ENCODE measurements at places on chromosomes 11 and 22.

- DNase-seq: no peak
Measured at GRCh38 chr11:132959693-132960092, 572.6 kb downstream of the OPCML start.

- DNase-seq: peak; percentile 95
Measured at GRCh38 chr11:2885678-2886081, at the start of gene CDKN1C. Gene CDKN1C (minus strand): TSS chr11:2885775. CDS start chr11:2885456, 319 bp downstream.

GRCh38 chr11:21132146-21132720 lies 462.8 kb downstream of the NELL1 start:
- no peak for DNase-seq

DNA sequence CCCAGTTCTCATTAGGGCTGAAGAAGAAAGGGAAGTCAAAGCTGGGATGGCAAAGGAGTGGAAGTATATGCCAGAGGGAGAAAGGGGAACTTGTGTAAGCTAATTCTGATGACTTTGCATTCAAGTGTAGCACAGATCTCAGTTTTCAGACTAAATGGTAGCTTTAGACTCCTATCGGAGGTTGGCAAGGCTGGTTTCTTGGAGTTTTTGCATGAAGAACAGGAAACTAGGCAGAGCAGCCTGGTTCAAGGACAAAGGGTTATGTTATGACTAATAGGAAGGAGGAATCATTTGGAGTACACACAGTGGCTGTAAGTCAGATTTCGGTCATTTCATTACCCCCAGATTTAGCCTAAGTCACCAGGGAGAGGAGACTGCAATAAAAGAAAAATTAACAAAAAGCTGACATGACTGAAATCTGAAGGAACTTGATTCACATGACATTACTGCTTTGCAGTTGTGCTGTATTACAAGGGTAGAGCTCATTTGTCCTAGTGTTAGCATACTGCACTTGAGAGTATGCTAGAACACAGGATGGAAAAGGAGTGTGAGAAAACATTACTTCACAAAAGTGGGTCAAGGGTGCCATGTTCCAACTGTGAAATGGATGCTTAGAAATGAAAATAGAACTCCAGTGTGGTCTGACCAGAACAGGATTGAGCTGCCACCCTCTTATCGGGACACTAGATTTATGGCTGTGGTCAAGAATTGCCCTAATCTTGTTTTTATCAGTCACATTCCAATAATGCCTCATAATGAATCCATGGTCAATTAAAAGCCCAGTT lies 23.6 kb downstream of the ADM start:
- DNase-seq: no peak

DNA sequence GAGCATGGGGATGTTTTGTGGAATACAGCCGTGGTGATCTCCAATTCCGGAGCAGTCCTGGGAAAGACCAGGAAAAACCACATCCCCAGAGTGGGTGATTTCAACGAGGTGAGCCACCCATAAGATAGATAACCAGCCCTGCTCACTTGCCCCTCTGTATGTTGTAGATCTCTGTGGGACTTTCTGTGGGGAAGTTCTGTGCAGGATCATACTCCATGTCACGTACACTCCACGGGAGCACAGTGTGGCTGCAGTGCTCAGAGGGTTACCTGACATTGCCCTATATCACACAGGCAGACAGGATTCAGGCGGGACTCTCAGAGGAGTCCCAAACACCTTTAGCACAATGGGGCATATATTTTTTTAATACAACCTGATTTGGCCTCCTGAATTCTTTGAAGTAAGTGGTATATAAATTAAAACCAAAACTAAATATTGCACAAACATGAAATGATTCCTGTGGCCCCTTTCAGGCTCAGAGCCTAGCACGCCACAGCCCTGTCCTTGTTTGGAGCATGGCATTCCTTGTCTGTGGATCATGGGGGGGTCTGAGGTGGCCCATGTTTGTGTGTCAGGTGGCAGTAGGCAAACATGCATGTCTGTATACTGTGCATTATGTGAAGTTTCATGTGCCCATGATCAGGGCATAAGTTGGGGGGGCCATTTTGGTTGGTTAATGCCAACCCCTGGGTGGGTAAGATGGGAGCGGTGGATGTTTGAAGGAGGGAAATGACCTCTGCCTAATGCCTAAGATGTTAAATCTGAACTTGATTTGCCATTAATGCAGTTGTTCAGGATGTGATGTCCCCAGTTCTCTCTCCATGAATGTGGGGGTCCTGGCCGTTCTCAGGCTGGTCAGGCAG lies 18.5 kb downstream of the UPB1 start:
- DNase-seq: no peak

DNA sequence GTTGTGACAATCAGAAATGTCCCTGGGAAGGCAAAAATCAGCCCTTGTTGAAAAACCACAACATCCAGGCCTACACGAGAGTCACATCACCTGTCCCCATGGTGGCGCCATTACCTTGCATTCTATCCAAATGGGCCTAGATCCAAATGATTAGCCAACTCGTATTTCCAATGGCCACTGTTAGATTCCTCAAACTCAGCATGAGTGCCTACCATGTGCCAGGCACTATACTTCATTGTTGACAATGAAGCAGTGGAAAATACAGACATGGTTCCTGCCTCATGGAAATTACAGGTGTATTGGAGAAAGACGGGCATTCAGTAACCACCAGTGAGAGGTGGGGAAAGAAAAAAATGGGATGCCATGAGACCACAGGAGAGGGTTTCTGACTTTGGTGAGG lies 29.8 kb upstream of the CREB3L1 start:
- DNase-seq: peak; percentile 44

- no peak for DNase-seq
Measured at GRCh38 chr11:126892756-126893155, 107.8 kb downstream of the KIRREL3 start.

DNA sequence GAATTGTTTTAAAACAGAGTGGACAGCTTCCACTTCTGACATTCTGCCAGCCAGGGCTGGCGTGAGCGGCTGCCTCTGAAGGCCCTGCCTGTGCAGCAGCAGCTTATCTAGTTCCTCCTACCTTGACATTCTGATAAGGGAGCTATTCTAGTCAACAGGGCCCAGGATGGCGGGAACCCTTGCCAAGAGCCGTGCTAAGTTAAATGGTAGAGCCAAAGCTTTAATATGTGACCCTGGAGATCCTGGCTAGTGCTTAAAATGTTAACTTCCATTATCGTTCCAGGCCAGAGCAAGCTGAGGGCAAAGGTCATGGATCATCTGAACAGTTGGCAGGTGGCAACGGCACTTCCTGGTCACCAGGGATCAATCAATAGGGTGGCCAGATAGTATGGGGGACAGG lies 3.5 kb downstream of the KCNJ5 start:
- peak; percentile 69 for DNase-seq

GRCh38 chr11:44310206-44310462 lies 195 bp upstream of the ALX4 start:
- DNase-seq: no peak

DNA sequence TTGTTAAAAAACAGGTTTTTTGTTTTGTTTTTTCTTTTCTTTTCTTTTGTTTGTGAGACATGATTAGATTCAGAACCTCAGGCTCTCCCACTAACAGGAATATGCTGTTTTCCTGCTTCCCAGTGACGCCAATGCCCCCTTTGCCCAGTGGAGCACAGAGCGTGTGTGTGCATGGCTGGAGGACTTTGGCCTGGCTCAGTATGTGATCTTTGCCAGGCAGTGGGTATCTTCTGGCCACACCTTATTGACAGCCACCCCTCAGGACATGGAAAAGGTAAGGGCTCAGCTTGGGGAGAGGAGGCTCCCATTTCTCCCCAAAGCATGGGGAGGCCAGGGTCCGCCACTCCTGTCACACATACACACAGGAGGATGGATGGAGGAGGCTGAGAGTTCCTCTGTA lies 25.0 kb downstream of the CYB5R2 start:
- DNase-seq: no peak

DNA sequence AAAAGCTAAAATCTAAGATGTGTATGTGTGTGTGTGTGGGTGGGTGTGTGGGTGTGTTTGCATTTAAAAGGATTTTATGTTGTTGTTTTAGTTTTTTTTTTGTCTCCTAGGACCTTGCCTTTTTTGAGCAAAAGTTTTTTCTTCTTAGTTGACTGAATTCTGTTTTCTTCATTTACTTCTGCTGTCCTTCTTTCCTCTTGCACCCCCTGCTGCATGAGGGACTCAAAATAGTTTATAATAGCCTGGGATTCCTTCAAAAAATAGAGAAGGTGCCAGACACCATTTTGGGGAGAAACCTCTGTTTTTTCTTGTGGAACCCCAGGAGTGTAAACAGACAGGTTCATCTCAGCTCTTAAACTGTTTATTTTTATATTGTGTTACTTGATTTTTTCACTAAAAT lies 817.7 kb downstream of the TBC1D22A start:
- no peak for DNase-seq

GRCh38 chr11:75355051-75355450 lies 3.6 kb upstream of the ARRB1 start:
- DNase-seq: no peak

- no peak for DNase-seq
Measured at GRCh38 chr22:43996170-43996980, 27.7 kb upstream of the PARVB start.

DNA sequence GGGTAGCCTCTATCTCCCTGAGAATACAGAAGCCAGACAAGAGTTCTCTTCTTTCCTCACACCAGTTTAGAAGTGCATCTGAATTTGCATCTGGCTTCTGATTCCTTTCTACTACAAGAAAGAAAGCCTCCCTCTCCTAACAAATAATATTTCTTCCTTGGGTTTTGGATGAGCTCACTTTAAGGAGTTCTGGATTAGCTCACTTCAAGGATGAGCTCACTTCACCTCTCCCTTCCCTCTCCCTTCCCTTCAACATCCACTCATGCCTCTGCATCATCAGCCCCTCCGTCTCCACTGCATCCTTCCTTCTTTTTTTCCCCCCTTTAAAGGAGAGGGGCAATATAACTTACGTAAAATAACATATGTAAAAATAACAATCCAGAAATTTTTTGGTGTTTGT lies 1.6 kb upstream of the MTNR1B start:
- no peak for DNase-seq

GRCh38 chr11:69574608-69575255 lies 66.2 kb upstream of the CCND1 start:
- no peak for DNase-seq

DNA sequence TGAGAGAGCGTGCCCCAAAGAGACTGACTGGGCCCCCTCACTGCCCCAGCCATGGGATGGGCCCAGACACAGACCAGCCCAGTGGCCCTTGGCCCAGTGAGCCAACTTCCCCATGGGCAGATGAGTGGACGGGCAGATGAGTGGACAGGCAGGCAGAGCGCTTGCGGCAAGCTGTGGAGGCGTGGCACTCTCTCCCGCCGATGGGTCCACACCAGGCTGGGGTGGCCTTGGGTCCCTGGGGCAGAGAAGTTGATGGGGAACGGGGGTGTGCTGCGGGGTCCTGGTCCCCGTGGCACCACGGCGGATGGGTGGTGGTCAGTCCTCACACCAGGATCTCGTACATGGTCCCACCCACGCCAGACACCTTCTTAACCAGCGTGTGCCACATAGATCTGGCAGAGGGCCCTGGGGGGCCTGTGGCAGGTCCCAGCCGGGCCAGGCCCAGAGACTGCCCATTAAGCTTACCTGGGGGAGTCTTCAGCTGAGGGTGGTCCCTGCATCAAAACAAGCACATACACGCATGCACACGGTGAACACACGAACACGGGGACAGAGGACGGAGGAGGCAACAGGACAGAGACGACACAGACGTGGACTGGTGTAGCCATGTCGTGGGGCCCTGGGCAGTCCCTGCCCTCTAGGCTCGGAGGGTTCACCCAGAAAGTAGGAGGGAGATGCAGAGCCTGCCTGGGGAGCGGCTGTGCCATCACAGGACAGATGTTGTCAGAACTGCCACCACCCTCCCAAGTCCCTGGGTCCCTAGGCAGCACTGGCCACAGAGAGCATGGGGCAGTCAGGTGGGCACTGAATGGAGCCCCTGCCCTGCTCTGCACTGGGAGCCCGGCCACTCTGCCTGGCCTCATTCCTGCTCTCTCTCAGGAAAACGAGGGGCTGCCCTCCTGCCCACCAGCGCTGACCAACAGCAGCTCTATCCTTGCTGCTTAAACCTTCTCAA lies 182.2 kb downstream of the IGLL1 start:
- DNase-seq: no peak

- no peak for DNase-seq
Measured at GRCh38 chr11:40401132-40401853, 1058.2 kb downstream of the LRRC4C start.

GRCh38 chr11:66454247-66454646 lies 12.5 kb upstream of the PELI3 start:
- no peak for DNase-seq

DNA sequence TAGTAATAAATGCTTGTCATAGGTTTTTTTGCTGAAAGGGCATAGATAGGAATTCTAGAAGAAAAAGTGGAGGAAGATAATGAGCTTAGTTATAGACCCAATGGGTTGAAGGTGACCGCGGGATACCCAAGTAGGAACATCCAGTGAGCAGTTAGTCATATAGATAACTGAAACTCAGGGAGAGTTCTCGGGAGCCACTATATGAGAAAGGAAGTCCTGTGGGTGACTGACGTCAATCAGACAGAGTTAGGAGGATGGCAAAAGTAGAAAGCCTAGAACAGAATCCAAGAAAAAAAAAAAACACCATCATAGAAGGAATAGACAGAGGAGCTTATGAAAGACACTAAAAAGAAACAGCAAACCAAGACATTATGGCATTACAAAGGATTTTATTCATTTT lies 1.6 kb upstream of the CNGA4 start:
- DNase-seq: no peak

- DNase-seq: no peak
Measured at GRCh38 chr22:24953384-24954113, 1.0 kb downstream of the KIAA1671 start.
